ENCODE measurements at places on chromosomes 2 and 18. TPM values are rescaled to one million over a fixed set of nuclear protein-coding genes. Genes with fewer than 3 reads are reported as not detected.
A peak's percentile ranks its signal among the peaks of the same experiment; 100 is the strongest.

GRCh38 chr2:8197101-8197500 lies 484.8 kb upstream of the ID2 start:
- H3K36me3 ChIP-seq = no peaks in the 10 kb centered on the region
- no peak overlapping the region for H3K4me3 ChIP-seq
- H3K27ac ChIP-seq = no peak overlapping the region

DNA sequence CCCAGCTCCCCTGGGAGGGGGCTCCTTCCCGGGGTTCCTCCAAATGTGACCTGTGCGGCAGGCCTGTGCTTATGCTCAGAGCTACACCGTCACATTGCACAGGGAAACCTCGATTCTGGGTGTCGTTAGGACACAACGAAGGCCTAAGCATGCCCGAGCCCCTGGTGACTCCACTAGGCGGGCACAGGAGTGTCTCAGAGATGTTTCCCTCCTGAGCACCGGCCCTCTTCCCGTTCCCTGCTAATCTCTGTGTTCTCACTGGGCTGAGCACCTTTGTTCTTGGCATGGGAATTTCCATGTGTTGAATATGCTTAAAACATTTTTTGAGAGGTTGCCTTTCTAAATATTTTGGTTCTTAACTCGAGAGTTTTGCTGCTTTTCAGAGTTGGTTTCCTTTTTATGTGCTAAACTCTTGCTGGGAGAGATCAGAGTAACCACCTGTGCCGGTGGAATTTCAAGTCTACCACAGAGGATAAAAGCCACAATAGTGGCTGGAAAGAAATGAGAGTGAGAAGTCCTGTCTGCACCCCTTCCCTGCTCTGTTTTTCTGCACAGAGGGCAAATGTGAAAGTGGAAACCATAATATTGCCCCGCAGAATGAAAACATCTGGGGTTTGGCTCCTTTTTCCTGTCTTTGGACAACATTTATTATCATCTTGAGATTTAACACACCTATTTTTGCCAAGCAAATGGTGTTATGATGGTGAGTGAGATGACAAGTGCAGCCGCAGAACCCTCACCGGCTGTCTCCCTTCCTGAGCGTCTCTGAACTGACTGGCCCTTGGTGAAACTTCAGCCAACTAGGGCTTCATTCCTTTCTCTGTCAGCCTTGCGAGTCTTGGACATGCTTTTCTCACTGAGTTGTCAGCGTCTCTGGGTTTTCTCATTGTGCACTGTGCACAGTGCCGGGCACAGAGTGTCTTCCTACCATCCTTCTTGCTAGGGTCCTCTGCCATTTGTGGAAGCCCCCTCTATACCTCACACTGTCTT lies 154.1 kb downstream of the VAPA start:
- no peaks in the 10 kb centered on the region for H3K27me3 ChIP-seq
- H3K36me3 ChIP-seq = no peaks in the 10 kb centered on the region
- no peak overlapping the region for H3K4me3 ChIP-seq
- H3K27ac ChIP-seq = no peak overlapping the region

DNA sequence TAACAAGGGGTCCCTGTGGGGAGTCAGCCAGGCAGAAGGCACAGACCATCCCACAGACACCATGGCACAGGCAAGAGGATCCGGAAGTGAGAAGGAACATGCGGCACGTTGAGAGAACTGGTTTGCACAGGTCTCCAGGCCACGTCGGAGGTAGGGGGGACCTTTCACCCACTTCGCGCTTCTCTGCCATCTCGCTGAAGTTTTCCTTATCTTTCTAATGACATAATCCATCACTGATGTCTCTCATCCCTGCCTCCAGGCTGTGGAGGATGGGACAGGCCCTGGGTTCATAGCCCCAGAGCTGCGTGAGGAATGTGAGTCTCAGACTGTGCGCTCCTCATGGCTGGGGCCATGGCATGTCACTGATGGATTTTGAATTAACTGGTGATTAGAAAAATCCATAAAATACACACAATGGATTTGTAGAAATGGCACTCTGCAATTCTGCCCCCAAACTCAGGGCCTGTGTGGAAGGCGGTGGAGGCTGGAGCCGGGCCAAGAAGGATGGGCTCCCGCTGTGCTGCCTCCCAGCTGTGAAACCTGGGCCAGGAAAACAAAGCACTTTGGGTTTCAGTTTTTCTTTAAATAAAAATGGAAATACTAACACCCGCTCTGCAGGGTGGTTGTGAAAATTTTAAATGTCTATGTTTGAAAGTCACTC lies 113.3 kb upstream of the ALKAL2 start:
- no peaks in the 10 kb centered on the region for H3K27me3 ChIP-seq
- H3K36me3 ChIP-seq = no peaks in the 10 kb centered on the region
- peak; percentile 52 for DNase-seq
- no peaks in the 10 kb centered on the region for H3K4me1 ChIP-seq

SLC8A1 gene
- polyA plus RNA-seq = 0.33 TPM

Measured in stomach (tissue), 19 donors.